ENCODE measurements at places on chromosomes 7 and 10.

- DNase-seq: no peak
These were observed 51.1 kb upstream of the PPP1R3C start for GRCh38 chr10:91683975-91684374.

DNA sequence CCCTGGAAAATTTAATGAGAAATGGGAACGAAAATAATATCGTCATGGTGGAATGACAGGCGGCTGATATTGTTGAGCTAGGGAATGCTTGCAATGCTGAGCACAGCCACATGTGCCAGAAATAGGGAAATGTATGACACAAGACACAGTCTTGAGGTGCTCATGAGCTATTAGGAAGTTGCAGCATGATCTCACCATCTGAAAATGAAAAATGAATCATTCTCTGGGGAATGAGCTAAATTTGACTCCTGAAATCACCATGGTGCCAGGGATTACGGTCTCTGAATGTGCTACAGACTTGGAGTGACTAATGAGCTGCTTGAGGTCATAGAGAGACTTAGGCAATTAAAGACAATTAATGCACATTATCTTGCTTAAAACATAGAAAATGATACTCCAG lies 845.0 kb downstream of the CNTNAP2 start:
- no peak for DNase-seq

DNA sequence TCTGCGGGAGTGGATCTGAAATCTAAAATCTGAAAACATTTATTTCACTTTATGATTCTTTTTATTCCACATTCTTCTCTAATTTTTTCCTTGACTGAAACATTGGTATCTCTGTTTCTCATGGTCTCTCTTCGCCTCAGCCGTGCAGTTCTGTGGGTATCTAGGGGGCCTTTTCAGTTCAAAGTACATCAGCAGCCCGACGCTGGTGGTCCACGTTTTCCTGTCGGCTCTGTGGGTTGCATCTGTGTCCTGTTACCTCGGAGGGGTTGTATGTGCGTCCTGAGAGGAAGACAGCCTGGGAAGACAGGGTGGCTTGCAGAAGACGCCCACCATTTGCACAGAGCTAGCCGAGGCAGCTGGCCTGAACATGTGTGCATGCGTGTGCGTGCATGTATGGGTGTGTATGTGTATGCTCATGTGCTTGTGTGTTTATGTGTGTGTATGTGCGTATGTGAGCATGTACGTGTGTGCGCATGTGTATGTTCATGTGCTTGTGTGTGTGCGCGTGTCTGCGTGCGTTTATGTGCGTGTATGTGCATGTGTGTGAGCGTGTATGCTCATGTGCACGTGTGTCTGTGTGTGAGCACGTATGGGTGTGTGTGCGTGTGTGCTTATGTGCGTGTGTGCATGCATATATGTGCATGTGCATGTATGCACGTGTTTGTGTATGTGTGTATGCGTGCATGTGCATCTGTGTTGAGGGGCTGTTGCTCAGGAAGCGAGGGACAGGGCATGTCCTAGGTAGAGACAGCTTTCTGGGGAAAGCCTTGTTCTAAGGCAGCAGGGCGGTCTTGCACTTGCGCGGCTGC lies 211.8 kb downstream of the ADARB2 start:
- no peak for DNase-seq

DNA sequence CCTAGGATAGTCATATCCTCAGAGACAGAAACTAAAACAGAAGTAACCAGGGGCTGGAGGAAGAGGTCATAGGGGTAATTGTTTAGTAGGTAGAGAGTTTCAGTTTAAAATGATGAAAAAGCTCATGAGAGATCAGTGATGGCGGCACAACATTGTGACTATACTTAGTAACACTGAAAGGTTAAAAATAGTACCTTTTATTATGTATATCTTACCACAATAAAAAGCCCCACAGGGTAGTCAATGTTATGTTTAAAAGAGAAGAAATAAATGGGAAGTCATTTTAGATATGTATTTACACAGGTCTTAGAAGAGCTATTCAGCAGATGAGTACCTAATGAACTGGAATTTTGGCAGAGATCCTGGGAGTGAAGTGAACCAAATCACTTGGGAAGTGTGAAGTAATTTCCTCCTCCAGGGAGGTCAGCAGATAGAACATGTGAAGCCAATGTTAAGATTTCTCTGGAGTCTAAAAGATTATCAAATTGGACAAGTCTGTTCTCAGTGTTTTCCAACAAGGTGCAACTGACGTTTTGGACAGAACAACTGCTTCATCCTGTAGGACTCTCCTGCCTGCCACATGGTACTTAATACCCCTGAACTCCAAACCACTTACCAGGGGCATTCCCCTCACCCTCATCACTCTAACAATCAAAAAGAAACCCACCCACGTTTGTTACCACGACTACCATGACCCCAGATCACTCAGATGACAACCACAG lies 6.4 kb downstream of the CDCA7L start:
- no peak for DNase-seq

DNA sequence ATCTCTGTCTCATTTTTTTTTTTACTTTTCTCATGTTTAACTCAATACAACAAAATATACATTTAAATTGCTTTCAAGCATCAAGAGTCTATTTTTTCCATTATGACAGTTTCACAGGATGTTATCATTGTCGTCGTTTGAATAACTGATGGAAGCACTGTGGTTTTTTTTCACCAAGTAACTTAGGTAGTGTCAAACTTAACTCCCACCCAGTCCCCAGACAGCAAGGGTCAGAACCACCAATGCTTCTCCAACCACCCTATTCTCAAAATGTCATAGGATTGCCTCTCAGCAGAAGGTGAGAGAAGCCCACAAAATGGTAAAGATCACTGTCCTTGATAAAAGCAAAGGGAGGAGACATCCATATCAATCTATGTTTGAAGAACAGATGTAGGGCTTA lies 339.4 kb downstream of the SFMBT2 start:
- DNase-seq: no peak

DNA sequence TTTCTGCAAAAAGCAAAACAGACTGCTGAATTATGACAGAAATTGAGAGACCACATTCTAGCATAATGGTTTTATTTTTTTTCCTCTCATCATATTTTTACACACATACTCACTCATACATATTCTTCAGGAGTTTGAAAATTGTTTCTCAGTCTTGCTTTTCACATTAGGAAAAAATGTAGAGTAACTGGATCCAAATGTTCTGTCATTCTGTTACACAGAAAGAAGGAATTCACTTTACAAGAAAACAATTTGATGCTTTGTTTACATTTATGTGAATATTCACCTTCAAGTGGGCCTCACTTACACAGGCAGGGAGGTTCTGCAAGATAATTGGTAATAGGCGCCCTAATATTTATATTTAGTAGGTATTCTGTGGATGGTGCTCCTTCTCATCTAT lies 82.0 kb downstream of the ARL4A start:
- DNase-seq: no peak

DNA sequence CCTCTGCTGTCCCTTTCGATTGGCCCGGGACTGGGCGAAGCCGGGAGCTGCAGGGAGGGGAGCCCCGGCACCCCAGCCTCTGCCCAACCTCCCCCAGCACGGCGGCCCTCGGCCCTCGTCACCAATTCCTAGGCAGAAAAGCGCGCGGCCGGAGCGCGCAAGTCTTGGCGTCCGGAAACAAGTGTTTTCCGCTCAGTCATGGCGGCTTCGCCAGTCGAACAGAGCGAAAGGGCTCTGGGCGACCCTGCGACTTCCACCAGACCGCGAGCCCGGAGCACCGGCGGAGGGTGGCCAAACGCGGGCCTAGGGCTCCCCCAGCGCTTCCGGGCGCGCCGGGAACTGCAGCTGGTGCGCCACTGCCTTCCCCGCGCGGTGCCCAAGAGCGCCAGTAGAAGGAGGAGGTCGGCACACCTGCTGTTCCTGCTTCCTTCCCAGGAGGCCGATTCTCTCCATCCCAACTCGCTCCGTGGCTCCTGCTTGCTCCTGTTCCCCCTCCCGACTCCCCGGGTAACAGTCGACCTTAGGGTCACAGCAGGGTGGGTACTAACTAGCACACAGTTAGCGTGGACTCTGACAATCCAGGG lies 729.9 kb downstream of the ZWINT start:
- DNase-seq: no peak

DNA sequence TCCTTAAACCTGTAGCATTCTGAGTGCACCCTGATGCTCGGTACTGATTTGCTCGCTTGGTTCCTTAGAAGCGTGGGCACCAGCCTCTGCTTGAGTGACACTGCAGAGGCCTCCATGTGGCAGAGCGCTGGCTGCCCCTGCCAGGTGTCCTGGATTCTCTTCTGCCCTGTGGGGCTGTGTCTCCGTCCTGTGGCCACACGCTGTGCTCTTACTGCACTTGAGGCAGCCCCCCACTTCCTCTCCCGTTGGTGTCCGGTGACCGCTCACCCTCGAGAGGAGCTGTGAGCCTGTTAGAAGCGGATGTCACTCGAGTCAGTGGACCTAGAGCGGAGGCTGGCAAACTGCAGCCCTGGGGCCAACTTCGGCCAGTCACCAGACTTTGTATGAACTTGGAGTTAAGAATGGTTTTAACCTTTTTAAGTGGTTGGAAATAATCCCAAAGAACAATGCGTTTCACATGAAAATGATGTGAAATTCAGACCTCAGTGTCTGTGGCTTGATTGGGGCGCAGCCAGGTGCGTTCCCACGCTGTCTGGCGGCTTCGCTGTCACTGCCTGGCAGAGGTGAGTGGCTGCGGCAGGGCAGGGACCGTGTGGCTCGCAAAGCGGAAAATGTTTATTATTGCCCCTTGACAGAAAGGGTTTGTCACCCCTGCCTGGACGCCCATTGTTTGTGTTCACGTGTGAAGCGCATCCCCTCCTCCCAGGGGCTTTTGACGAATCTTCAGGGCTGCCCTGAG lies 114.6 kb downstream of the CYTH3 start:
- DNase-seq: no peak

- DNase-seq: no peak
These were observed 1197.5 kb upstream of the AUTS2 start for GRCh38 chr7:68400783-68401182.

Data from activated CD8-positive, alpha-beta memory T cell treated with anti-CD3 and anti-CD28 coated beads for 4 hours (primary cell).